Stimulated activated naive CD8-positive, alpha-beta T cell treated with anti-CD3 and anti-CD28 coated beads, Interleukin-15, amount 100 ng/mL, for 72 hours (primary cell): ENCODE measurements at places on chromosomes 2 and 18.

DNA sequence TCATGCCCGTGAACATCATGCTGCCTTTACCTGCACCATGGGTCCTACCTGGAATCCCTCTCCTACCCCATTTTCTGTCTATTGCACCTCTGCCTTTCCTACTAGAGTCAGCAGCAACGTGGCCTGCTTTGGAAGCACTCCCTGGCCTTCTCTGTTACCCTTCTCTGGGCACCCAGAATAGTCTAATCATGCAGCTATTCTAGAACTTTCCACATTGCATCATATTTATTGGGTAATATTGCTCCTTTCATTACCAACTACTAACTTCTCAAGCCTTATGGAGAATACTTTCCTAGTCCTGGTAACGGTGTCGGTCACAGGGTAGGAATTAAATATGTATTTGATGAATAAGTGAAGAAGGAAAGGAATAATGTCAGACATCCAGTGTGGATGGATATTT, 33.3 kb upstream of the CREG2 start:
- DNase-seq, result no peak

GRCh38 chr2:119960821-119961220, 52.1 kb upstream of the EPB41L5 start:
- DNase-seq, result no peak

DNA sequence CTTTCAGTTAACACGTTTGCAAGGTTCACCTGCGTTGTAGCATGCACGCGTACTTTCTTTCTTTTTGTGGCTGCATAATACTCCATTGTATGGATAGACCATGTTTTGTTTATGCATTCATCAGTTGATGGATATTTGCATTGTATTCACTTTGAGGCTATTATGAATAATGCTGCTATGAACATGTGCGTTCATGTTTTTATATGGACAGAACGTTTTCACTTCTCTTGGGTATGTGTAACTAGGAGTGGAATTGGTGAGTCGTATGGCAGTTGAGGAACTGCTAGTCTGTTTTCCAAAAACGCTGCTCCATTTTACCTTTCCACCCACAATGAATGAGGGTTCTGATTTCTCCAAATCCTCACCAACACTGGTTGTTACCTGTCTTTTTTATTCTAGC, 244.3 kb downstream of the GLI2 start:
- DNase-seq, result no peak

- DNase-seq, result no peak
These were observed 136.0 kb downstream of the MYO3B start for GRCh38 chr2:170313992-170314348.

- DNase-seq, result no peak
These were observed 232.7 kb upstream of the SMAD2 start for GRCh38 chr18:48162956-48163737.

DNA sequence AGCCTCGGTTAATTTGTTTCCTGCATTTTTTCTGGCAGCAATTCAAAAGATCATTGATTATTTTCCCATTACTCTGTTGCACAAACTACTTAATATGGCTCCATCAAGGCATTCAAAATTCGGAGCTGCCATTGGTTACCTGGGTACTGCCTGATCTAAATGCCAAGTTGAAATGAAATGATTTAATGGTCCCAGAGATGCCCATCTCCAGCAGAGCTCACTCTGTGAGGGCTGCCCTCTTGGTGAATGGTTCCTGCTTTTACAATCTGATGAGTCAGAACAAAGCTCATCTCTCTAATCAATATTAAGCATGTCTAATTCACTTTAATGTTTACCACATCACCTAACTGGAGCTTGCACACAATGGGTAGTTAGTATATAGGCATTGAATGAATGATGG, 126.1 kb downstream of the CTNNA2 start:
- no peak for DNase-seq

- DNase-seq, result no peak
These were observed 395.6 kb upstream of the TRIB2 start for GRCh38 chr2:12320991-12321641.

- DNase-seq, result peak; percentile 13
These were observed 4.8 kb upstream of the STAT4 start for GRCh38 chr2:191155608-191156071.
